ENCODE measurements at places on chromosomes 5 and 9. TPM values are rescaled to one million over a fixed set of nuclear protein-coding genes. Genes with fewer than 3 reads are reported as not detected.

The FSD1L gene
- total RNA-seq: 4.9 TPM

The CLIC3 gene
- total RNA-seq: 14.7 TPM

The GPX8 gene
- total RNA-seq: not detected

GRCh38 chr5:112918679-112919078 is 3.3 kb downstream of the REEP5 start:
- H3K27me3 ChIP-seq: no peaks in the 10 kb centered on the region
- peak overlapping the region; percentile 49 for H3K27ac ChIP-seq
- no peak overlapping the region for H3K4me3 ChIP-seq
- H3K36me3 ChIP-seq: peaks cover 35% of the 10 kb centered on the region

DNA sequence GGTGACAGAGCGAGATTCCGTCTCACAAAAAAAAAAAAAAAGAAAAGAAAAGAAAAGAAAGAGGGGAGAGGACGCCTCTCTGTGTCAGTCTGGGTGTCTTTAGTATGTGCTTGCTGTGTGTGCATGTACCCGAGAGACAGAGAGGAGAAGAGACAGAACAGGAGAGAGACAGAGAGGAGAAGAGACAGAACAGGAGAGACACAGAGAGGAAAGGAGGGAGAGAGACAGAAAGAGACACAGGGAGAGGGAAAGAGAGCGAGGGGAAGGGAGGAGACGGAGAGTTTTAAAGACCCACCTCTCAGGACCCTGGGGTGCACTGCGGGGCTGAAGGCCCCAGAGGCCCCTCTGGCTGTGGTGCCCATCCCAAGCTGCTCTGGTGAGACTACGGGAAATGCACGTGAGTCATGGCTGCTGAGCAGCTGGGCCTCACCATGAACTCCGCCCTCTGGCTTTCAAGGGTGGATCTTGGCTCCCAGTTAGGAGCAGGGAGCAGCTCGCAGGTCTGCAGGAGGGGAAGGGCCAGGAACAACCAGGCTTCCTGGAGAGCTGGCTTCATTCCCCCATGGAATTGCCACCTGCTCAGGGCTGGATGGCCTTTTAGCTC is 7.9 kb downstream of the SLC6A3 start:
- no peak overlapping the region for H3K4me3 ChIP-seq
- no peaks in the 10 kb centered on the region for H3K36me3 ChIP-seq
- peaks cover 8% of the 10 kb centered on the region for H3K27me3 ChIP-seq
- no peaks in the 10 kb centered on the region for H3K4me1 ChIP-seq
- no peak overlapping the region for H3K27ac ChIP-seq

- no peaks in the 10 kb centered on the region for H3K4me1 ChIP-seq
- DNase-seq: no peak
- no peak overlapping the region for H3K27ac ChIP-seq
Measured at GRCh38 chr9:111000202-111000601, 38.1 kb downstream of the LPAR1 start.

DNA sequence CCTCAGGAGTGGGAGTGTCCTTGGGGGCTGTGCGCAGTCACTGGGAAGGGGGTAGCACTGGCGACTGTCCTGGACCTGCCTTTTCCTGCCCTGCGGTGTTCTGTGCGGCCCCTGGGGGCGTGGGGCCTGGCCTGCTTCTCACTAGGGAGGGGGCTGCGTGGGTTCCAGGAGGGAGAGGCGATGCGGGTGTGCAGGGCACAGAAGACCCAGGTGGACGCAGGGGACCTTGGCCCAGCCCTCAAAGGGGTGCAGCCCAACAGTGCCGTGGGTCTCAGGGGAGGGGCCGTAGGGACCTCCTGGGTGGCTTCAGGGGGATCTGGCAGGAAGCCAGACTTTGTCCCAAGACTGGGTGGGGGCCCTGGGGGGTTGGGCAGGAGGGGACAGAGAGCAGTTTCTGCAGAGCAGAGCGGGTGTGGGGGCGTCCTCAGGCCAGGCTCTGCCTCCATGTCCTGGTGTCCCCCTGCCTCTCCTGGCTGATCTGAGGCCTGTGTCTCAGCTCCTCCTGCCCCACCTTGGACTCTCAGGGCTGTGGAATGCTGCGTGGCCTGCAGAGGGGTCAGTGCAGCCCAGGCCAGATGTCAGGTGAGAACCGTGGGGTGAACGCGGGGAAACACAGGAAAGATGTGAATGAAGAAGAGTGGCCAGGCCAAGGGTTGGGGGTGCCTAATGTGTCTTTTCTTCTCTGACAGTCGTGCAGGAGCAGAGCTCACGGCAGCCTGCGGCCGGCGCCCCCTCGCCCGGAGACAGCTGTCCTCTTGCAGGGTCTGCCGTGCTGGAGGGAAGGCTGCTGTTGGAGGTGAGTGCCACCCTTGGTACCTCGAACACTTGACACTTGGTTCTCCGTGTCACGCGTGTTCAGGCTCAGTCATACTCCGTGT is 54.6 kb downstream of the AHRR start:
- H3K27ac ChIP-seq: peak overlapping the region; percentile 90
- no peaks in the 10 kb centered on the region for H3K27me3 ChIP-seq
- H3K4me3 ChIP-seq: no peak overlapping the region
- H3K4me1 ChIP-seq: peaks cover 63% of the 10 kb centered on the region

- H3K36me3 ChIP-seq: no peaks in the 10 kb centered on the region
- no peaks in the 10 kb centered on the region for H3K4me1 ChIP-seq
- no peak overlapping the region for H3K4me3 ChIP-seq
- H3K27ac ChIP-seq: no peak overlapping the region
- H3K27me3 ChIP-seq: no peaks in the 10 kb centered on the region
Measured at GRCh38 chr9:121860744-121861143, 209.3 kb downstream of the DAB2IP start.

Measured in activated naive CD8-positive, alpha-beta T cell treated with anti-CD3 and anti-CD28 coated beads, Interleukin-2, amount 10 ng/mL, durations not matched to agents 7 days and 5 days (primary cell).